Stimulated activated CD8-positive, alpha-beta memory T cell treated with anti-CD3 and anti-CD28 coated beads, Interleukin-15, amount 100 ng/mL, for 1 hour (primary cell): ENCODE measurements at places on chromosomes 5 and 9.

DNA sequence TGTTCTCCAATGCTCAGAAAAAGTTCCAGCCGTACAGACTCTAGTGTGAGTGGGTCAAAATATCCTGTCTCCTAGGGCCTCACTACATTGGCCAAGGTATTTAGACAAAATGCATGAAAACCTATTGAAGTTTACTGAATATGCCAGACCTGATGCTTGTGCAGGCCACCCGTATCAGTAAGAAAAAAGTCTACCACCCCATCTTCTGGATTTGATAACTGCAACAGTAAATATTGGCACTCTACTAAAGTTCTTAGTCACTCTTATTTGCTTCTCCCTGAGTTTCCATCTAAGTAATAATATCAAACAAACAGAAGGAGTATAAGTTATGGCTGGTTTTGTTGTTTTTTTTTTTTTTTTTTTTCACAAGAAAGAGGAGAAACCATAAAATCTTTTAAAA is 627.7 kb upstream of the KLF4 start:
- no peak for DNase-seq

GRCh38 chr9:135258461-135258860 is 171.0 kb downstream of the OLFM1 start:
- DNase-seq = no peak

GRCh38 chr9:114028646-114029045 is 49.5 kb downstream of the AMBP start:
- DNase-seq = no peak

GRCh38 chr5:115543365-115544042 is 1.1 kb downstream of the FEM1C start:
- DNase-seq = peak; percentile 12

GRCh38 chr5:155884041-155884440 is 442.9 kb upstream of the SGCD start:
- DNase-seq = no peak

GRCh38 chr9:73782166-73782565 is 630.5 kb downstream of the ANXA1 start:
- DNase-seq = no peak

DNA sequence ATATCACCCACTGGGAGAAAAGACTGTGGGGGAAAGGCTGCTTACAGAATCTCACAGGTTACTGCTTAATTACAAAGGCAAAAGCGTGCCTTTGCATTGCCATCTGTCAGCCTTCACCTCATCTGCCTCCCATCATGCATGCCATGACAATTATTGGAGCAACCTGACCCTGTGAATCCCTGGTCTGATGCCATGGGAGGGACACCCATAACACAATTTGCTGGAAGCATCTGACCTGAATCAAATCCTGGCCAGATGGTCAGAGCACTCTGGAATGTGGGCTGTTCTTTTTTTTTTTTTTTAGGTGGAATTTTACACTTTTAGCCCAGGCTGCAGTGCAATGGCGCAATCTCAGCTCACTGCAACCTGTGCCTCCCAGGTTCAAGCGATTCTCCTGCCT is 11.6 kb upstream of the RETREG1 start:
- no peak for DNase-seq

DNA sequence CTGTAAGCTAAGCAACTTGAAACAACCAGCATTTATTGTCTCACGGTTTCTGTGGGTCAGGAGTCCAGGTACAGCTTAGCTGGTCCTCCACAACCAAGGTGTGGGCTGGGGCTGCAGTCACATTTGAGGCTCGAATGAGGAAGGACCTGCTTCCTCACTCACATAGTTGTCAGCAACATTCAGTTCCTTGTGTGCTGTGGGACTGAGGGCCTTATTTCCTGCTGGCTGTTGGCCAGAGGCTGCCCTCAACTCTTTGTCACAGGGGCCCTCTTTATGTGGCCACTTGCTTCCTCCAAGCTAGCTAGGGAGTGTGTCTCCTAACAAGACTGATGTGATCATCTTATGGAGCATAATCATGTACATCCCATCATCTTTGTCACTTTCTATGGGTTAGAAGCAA is 29.2 kb upstream of the SEMA4D start:
- DNase-seq = no peak

DNA sequence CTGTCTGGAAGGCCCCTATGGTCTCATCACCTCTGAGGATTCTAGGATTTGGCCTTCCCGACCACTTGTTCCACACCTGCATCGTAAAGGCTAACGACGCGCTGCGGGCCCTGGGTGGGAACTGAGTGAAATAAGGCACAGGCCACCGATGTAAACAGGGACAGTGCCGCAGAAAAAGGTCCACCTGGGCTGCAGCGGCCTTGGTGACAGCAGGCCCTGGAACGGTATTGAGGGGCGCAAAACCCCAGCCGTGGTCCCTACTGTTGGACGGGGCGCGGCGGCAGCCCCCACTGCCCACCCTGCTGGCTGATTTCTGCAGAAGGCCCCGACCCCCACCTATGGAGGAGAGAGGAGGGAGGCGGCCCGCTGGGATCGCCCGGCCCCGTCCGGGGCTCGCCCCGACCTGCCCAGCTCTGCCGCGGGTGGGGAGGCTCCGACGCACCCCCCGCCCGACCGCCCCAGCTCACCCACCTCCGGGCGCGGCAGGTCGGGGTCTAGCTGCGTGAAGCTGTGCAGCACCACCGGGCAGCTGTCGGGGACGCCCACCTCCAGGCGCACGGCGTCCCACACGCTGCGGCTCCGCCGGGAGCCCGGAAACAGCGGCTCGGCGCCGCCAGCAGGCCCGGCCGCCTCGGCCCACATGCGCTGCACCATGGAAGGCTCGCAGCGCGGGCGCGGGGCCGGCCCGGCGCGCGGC is 391 bp downstream of the RALGDS start:
- DNase-seq = no peak

- no peak for DNase-seq
Measured at GRCh38 chr5:8693341-8693844, 824.4 kb downstream of the MTRR start.

DNA sequence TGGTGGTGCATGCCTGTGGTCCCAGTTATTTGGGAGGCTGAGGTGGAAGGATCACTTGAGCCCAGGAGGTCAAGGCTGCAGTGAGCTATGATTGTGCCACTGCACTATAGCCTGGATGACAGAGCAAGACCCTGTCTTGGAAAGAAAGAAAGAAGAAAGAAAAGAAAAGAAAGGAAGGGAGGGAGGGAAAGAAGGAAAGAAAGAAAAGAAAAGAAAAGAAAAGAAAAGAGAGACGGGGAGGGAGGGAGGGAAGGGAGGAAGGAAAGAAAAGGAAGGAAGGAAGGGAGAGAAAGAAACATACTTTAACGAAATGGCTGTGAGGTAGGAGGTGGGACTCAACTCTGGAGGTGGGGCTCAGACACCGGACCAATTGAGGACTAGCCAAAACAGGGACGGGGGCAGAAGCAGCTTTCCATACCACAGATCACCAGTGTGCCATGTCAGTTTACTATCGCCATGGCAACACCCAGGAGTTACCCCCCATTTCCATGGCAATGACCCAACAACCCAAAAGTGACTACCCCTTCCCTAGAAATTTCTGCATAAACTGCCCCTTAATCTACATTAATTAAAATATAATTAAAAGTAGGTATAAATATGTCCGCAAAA is 21.3 kb downstream of the PTGES start:
- DNase-seq = no peak

DNA sequence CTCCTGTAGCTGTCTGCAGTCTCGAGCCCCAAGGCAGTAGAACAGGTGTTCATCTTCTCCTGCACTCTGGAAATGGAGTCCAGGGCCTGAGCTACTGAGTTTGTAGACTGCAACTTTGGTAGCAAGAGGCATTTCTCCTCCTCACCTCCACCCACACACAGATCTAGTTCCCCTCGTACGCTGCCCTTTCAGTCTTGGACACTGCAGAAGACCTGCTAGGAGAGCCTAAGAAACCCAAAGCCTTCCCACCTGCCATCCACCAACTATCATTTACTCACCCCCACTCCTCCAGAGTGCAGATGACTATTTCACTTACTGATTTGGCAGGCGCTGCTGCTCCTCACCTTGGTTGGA is 59.0 kb downstream of the KCNIP1 start:
- DNase-seq = no peak

GRCh38 chr9:110579862-110580219 is 300 bp upstream of the SVEP1 start:
- no peak for DNase-seq
